ENCODE measurements at places on chromosomes 3 and 15.
A peak's percentile ranks its signal among the peaks of the same experiment; 100 is the strongest.

DNA sequence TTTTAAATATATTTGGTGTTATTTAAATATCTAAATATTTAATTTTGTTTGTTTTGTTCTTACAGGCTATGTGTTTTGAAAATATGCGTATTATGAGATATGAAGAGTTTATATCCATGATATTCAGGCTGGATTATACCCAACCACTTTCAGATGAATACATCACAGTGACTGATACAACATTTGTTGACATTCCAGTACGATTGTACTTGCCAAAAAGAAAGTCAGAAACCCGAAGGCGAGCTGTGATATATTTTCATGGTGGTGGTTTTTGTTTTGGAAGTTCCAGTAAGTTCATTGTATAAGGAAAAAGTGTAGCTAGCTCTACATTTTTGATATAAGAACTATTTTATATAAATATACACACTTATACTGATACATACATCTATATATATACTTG lies 6.9 kb downstream of the AADACL2 start:
- DNase-seq: no peak

DNA sequence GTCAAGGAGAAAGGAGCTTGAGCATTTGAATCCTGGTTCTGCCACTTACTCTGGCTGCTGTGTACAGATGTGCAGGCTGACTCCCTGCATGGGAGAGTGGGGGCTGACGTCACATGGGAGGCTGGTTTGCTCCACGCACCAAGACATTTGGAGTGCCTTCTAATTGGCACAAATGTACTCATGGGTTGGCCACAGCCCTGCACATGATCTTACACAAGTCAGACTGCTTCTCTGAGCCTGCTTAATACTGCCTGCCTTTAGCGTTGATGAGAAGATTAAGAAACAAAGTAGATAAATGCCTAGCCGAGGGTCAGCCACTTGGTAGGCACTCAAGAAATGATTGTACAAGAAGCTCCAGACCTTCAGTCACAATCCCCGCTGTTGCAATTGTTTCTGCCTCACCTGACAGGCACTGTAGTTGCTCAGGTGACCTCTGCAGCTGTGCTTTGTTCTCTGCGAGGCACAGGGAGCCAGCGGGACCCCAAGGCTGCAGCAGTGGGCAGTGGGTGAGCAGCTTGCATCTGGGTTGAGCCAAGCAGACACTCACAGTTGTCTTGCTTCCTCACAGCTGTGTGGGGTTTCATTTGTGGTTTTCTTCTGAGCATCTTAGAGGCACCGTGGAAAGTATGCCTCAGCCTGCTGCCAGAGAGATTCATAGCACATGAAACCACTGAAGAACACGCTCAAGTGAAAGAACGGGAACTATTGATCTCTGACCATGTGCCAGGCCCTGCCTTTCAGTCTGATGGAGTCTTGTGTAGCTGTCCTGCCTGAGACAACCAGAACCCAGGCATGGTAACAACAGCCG lies 33.1 kb downstream of the GRK7 start:
- DNase-seq: peak; percentile 18

DNA sequence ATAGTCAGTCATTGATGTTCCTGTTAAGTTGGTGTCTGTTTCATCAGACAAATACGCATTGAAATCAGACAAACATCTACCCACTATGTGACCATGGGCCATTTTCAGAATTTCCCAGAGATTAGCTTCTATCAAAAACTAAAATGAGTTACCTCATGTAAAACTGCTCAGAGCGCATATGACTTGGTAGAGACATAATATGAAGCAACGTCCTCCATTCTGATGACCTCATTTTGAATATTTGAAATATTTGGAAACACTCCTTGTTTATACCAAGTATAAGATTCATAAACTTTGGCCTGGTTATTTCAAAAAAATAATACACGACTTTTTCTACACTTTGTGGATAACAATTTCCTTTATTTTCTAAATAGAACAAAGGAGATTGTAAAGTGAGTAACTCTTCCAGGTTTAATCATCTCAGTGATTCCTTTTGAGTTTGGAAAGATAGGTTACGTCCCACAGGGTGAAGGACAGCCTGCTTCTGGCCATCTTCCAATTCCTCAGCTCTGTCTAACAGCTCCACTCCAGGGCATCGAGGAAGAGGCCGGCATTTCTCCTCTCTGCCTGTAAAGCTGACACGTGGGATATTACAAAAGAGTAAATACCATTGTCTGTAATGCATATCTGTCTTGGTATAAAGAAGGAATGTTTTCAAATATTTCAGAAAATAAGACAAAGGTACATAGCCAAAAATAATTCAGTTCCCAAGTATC lies 122.6 kb downstream of the CADM2 start:
- DNase-seq: no peak

GRCh38 chr3:183584914-183585280 lies 29.4 kb upstream of the KLHL6 start:
- DNase-seq: no peak

- DNase-seq: no peak
These were observed 47.3 kb upstream of the USP50 start for GRCh38 chr15:50593761-50594160.

DNA sequence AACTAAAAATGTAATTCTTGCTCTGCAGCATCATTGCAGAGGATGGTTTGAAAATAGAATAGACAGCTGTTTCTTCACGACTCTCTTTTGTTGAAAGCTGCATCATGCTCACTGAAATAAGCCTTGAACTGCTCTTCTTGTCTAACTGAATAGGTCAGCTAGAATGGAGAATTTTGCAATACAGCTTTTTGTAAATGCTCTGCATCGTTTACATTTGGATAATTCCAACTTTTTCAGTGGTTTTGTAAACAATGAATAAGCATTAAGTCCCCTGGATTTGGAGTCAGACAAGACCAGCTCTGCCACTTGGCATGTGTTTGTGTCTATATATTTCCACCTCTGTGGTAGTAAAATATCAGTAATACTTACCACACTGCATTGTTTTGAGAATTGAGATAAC lies 95.2 kb downstream of the PLSCR2 start:
- no peak for DNase-seq

DNA sequence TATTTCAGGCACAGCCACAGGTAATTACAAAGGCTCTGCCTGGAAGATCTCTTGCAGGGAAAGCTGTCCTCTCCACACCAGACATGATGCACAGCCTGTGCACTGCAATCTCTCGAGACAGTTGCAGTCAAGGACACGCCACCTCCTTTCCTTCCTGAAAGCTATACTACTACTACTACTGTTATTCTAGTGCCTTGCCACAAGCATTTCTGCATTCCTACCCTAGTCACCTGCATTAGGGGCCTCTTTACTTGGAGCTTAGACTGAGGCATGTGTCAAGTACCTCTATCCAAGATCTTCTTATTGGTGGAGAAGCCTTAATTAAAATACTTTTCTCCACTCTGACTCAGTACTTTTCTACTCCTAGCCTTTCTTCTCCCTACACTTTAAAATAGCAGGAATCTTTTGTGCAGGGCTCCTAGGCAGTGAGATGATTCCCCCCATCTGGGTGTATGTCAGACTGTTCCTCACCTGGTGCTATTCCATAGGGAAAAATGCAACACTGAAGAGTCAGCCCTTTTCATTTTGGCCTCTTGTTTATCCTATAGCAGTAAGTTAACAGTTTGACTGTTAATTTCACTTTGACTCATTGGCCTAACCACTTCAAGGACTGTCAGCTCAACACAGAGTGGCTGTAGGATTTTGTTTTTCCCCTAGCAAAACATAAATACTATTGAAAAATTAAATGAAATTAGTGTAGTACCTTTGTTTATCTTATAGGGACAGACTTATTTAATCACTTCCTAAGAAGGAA lies 78.9 kb downstream of the ESYT3 start:
- DNase-seq: no peak

DNA sequence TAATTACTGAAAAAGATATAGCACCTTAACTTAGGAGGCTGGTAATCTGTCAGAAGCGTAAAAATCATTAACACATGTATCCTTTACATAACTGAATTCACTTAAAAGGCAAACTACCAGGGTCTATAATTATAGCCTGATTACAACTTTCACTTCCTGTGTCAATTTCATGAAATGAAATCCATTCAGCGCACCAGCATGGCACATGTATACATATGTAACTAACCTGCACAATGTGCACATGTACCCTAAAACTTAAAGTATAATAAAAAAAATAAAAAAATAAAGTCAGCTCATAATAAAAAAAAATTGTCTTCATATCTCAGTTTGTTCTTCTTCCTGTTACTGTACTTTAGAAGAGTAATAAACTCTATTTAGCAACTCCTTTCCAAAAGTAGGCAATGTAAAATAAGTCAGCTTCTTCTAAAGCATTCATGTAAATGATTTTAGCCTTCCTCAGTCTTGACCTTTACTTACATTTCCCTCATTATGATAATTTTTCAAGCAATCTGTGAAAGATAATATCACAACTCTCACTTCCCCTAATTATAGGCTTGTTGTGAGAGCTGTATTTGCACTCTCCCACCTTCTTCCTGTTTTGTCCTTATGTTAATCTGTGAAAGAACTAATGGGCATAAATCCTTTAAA lies 50.1 kb downstream of the KBTBD8 start:
- DNase-seq: no peak

- DNase-seq: no peak
These were observed 278.2 kb upstream of the STT3B start for GRCh38 chr3:31254483-31254882.

Measured in activated effector memory CD4-positive, alpha-beta T cell treated with Interleukin-2 at 50 U/mL for 16 hours (primary cell).